ENCODE measurements at places on chromosomes 2 and 18. TPM values are rescaled to one million over a fixed set of nuclear protein-coding genes. Genes with fewer than 3 reads are reported as not detected.

Gene ANKRD36B
- polyA plus RNA-seq: 19.9 TPM

Gene SERPINB11
- polyA plus RNA-seq: not detected

DNA sequence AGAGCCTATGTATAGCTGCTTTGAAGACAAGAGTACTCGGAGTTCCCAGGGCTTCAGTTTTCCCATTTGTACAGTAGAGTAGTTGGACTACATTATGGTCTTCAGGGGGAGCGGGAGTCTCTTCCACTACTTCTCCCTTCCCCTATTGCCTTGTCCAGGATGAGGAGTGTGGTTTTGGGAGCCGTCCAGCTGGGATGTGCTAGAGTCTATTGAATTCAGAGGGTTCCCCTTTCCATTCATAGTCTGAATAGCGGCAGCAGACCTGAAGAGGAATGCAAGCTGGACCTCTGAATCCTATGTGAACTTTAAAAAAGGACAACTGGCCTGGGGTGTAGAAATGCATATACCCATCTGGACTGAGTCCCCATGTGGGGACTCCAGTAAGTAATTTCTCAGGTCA is 43.5 kb upstream of the EPG5 start:
- DNase-seq: no peak

- no peak for DNase-seq
These were observed 59.4 kb downstream of the NPAS2 start for GRCh38 chr2:100879296-100879695.

GRCh38 chr2:130300970-130301348 is 41.7 kb upstream of the IMP4 start:
- no peak for DNase-seq

DNA sequence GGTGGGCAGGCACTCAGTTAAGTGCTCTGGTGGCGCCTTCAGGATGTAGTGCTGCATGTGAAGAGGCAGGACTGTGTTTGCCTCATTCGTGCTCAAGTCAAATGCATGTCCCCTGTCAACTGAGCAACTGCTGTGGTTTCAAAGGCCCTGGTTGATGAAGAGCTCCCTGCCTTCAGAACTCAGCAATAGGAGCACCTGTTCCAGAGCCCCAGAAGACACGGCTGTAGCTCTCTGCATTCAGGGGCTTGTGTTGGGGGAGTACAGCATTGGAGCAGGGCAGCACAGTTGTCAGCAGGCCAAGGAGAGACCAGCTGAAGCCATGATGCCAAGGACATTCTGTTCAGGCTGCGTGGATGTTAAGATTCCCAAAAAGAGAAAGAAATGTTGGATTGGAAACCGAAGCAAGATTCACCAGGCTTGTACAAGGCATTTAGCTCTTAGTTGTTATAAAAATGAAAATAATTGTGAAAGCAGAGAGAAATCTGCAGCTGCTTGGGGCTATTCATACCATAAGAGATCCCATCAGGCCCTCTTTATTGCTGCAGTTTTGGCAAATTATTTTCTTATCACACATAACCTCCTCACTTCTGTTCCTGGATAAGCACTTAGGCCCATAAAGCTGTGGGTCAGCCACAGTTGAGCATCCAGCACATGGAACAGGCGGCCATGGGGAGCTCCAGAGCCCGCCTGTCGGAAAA is 252.4 kb upstream of the ZNF521 start:
- no peak for DNase-seq

DNA sequence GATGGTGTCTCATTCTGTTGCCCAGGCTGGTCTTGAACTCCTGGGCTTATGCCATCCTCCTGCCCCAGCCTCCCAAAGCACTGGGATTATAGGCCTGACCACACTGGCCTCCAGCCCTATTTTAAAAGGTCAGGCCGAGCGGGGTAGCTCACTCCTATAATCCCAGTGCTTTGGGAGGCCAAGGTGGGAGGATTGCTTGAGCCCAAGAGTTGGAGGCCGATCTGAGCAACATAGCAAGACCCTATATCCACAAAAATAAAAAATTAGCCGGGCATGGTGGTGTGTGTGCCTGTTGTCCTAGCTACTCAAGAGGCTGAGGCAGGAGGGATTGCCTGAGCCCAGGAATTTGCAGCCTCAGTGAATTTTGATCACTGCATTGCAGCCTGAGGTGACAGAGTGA is 3.9 kb downstream of the CAB39 start:
- DNase-seq: no peak

- DNase-seq: no peak
These were observed 16.4 kb upstream of the ABCB11 start for GRCh38 chr2:169047256-169048250.

GRCh38 chr18:68916734-68917133 is 118.9 kb downstream of the CCDC102B start:
- DNase-seq: no peak

DNA sequence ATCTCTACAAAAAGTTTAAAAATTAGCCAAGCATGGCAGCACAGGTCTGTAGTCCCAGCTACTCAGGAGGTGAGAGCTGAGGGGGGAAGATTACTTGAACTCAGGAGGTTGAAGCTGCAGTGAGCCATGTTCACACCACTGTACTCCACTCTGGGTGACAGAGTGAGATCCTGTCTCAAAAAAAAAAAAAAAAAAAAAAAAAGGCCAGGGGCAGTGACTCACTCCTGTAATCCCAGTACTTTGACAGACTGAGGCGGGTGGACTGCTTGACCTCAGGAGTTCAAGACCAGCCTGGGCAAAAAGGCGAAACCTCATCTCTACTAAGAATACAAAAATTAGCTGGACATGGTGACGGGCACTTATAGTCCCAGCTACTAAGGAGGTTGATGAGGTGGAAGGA is 37.0 kb downstream of the PUM2 start:
- DNase-seq: no peak

DNA sequence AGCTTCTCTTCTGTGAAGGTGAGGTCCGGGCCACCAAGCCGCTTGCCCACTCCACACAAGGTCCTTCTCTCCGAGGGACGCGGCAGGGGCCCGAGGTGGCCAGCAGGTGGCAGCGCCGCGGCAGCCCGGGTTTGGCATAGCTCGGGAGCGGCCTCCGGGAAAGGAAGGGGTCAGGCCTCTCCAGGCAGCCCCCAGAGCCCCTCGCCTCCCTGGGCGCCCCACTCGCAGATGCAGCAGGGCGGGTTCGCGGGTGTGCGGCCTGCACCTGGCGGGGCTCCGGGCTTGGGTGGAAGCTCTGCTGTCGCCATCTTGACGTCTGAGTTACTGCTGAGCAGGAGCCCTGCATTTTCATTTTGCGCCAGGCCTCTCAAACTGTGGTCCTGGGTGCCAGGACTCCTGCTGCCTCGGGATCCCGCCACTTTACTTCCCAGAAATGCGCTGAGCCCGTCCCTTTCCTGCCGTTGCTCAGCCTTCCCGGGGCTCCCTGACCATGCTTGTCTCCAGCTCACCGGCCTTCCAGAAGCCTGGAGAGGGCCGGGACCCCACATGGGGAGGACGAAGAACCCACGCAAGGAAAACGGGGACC is 18.6 kb upstream of the NCL start:
- DNase-seq: no peak
